Suppressor macrophage treated with lipopolysaccharide for 1 hour (primary cell): ENCODE measurements at places on chromosomes 7 and 10.
A peak's percentile ranks its signal among the peaks of the same experiment; 100 is the strongest.

- peak; percentile 55 for DNase-seq
Measured at GRCh38 chr7:26680587-26680986, 183.8 kb downstream of the SKAP2 start.

- peak; percentile 88 for DNase-seq
Measured at GRCh38 chr10:98460837-98461499, 14.2 kb upstream of the HPS1 start.

DNA sequence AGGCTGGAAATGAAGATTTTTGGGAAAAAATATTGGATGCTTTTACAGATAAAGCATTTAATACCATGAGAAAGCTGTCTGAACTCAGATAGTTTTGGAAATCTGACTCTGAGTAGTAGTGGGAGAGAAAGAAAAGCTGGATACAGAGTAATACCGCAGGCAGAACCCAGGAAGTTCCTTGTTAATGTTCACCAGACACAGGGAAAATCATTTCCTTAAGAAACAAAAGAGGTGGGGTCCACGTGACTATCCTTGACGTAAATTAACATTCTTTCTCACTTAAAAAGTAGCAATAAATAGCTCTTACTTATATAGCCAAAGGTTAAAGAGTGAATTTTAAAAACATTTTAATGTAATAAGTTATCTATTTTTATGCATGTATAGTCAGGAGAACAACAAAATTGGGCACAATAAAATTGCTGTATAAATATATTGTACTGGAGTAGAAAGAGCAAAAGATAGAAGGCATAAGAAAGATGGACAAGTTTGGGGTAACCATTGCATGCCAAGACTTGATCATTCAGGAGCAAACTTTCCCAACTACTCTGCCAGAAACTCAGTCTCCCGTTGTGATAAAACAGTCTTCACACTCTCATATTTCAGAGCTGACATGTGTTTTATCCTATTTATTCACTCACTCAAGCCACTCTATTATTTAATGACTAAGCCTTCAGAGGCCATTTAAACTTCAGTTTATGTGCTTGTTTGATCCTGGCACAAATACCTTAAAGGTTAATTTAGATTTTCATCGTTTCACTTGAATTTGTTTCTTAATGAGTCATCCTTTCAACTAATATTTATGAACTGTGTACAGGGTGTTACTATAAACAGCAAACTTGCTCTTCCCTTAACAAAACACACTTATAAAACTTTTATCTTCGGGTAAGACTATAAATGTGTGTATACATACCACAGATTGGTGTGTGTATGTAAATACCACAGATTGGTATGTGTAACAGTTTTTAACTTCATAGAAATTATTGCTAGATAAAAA is 143.1 kb downstream of the GNAI1 start:
- DNase-seq = no peak

GRCh38 chr10:109852475-109853037 is 70.8 kb downstream of the XPNPEP1 start:
- peak; percentile 74 for DNase-seq

DNA sequence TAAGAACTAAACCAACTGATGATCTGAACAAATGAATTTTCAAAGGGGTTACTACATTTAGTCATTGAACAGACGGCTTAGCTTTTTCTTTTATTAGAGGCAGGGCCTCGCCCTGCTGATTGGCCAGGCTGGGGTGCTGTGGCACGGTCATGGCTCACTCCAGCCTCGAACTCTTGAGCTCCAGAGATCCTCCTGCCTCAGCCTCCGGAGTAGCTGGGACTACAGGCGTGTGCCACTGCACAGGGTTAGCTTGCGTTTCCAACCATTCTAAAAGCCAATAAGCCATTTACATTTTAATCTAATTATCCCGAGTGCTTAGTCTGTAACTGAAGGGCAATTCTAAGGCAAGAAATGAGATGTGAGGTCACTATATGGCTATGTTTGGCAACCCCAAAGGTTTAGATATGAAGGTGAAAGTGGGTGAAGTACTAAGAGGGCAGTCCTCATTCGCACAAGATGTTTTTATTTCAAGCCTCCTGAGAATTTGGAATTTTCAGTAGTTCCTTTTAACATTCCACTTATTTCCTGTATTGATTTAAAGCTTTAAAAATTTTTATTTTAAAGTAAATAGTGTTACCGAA is 1.6 kb upstream of the CDK13 start:
- peak; percentile 33 for DNase-seq

DNA sequence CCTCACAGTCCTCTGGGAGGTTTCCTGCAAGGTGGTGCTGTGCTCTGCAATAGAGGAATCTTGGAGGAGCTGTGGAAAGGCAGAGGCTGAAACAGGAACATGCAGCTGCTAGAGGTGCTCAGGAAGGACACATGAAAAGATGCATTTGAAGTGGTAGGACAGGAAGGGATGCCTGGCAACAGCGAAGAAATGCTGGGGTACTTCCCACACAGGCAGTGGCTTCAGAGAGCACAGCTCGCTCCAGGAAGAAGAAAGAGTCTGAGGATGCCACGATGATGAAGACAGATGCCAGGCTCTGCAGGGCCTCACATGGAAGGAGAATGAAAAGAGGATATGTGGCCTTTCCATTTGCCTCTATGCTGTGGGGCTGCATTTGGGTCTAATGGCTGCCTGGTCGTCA is 77.0 kb upstream of the TMEM72 start:
- DNase-seq = no peak

GRCh38 chr7:106042196-106042611 is 69.9 kb downstream of the SYPL1 start:
- DNase-seq = no peak

GRCh38 chr10:94358480-94358879 is 4.3 kb downstream of the NOC3L start:
- DNase-seq = no peak

- DNase-seq = peak; percentile 9
Measured at GRCh38 chr10:119289227-119289920, 82.0 kb downstream of the GRK5 start.

- DNase-seq = no peak
Measured at GRCh38 chr7:113873554-113874151, 45.2 kb downstream of the PPP1R3A start.

- DNase-seq = peak; percentile 1
Measured at GRCh38 chr10:33098951-33099663, 141.1 kb upstream of the ITGB1 start.

GRCh38 chr10:121734589-121735045 is 136.4 kb upstream of the FGFR2 start:
- DNase-seq = peak; percentile 50

GRCh38 chr7:47285860-47286491 is 295.9 kb downstream of the TNS3 start:
- DNase-seq = no peak

- no peak for DNase-seq
Measured at GRCh38 chr7:100649826-100650565, 6.3 kb downstream of the ACTL6B start.

DNA sequence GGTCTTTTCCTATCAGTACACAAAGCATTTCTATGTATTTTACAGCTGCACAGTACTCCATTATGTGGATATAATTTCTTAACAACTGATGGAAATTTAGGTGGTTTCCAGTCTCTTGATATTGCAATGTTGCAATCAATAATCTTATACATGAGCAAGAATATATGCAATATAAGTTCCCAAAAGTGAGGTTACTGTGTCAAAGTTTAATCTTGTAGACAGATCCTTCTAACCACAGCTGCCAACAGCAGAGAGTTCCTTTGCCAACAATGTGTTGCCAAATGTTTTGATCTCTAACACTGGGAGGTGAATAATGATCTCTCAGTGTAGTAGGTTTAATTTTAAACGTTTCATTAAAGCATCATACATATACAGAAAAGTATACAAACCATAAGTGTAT is 54.5 kb downstream of the CUL2 start:
- DNase-seq = peak; percentile 76

DNA sequence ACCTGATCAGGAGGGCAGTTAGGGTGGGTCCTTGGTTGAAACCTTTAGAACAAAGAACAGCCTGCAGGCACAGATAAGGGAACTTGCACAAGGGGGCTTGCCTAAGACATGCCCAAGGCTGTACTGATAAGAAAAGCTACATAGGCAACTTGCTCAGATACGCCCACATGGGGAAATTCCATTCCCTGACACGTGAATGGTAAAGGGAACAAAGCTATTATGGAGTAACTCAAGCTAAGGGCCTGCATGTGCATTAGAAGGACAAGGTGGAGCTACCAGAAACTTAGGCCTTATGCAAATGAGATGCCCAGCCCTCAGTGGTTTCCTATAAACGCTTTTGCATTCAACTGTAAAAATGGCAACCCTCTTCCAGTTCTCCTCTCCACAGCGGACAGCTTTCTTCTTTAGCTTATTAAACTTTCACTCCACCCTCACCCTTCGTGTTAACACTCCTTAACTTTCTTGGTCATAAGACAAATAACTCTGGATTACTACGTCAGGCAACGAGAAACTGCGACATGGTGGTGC is 1192.1 kb upstream of the CELF2 start:
- DNase-seq = peak; percentile 49

DNA sequence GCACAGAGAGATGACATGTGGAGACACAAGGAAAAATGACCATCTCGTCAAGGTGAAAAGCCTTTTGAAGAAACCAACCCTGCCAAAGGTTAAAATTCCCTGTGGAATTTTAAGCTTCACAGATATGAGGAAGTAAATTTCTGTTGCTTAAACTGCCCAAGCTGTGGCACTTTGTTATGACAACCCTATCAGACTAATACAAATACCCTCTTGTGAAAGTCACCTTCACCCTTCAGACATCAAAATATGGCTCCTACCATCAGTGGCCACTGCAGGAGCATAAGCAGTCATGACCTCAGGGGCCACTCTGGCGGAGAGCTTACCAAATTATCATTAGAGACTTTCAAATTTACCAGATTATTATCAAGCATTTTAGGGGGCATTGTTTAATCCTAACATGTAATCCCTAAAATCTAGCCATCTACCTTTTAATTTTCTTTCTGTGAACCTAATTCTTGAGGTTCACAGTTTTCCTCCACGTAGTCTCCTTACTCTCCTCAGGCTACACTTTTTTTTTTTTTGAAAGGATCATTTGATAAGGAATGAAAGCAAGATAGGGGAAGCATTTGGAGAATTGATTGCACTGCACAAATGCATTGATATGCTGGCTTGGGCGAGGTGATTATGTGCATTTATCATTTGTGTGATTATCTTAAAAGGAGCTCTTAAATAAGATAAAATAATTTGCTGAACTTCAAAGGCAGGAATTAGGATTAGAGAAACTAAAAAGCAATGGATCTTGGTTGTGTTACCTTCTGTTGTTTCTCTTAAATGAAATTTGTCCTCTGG is 90.3 kb downstream of the TMEM168 start:
- no peak for DNase-seq

DNA sequence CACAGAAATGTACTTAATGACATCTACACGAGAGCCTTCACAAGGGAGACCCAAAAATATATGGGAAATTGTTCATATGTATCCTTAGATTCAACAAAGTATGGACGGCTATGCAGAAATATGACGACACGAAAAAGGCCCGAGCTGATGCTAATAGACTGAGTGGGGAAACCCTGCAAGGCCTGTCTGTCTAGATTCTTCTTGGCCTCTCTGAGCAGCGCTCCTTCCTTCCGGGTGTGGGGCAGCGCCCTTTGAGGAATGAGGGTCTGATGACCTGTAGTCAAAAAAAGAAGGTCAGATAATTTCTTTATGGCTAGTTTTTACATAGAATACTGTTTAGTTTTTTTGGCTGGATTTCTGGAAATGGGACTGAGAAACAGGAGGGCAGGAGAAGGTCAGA is 192.8 kb upstream of the AKR1E2 start:
- DNase-seq = no peak

- no peak for DNase-seq
Measured at GRCh38 chr10:34557173-34557572, 257.9 kb downstream of the PARD3 start.

- DNase-seq = no peak
Measured at GRCh38 chr10:75435291-75435690, 3.9 kb downstream of the LRMDA start.

GRCh38 chr10:61097026-61097425 is 153.0 kb upstream of the RHOBTB1 start:
- no peak for DNase-seq

GRCh38 chr10:75643944-75644692 is 212.7 kb downstream of the LRMDA start:
- no peak for DNase-seq

- no peak for DNase-seq
Measured at GRCh38 chr10:8102708-8103401, 48.4 kb downstream of the GATA3 start.

- no peak for DNase-seq
Measured at GRCh38 chr7:156198277-156198676, 386.0 kb upstream of the SHH start.

DNA sequence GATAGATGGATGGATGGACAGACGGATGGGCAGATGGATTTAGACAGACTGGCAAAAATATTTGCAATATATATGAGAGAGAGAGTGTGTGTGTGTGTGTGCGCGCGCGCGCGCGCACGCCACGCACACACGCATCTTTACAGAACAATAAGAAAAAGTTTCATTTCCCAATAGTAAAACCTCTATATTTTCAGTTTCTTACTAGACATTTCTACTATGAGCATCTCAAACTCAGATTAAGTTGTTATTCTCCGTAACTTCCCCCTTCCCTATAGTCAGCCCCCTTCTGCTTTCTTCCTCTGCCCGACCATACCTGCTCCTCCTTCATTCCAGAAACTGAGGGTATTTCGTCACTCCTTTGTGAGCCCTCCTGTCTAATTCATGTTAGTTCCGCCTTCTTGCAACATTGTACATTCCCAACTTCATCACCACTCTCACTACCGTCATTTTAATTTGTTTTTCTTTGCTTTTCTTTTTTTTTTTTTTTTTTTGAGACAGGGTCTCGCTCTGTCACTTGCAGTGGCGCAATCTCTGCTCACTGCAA is 154.4 kb upstream of the SH2B2 start:
- DNase-seq = peak; percentile 81
